Muscle of arm (tissue), 14 donors: ENCODE measurements at places on chromosomes 11 and 22. TPM values are rescaled to one million over a fixed set of nuclear protein-coding genes. Genes with fewer than 3 reads are reported as not detected.

The SMTNL1 gene
- 189 TPM for polyA plus RNA-seq

The OR52N4 gene
- not detected for polyA plus RNA-seq

The HRAS gene
- polyA plus RNA-seq = 91.5 TPM

The NXPE1 gene
- 8.8 TPM for polyA plus RNA-seq
